Stimulated activated effector memory CD8-positive, alpha-beta T cell treated with anti-CD3 and anti-CD28 coated beads, Interleukin-12 subunit alpha, Interleukin-12 subunit beta, amount 100 ng/mL, for 72 hours (primary cell): ENCODE measurements at places on chromosomes 11 and 22.

- DNase-seq: no peak
Measured at GRCh38 chr11:86736291-86737143, 63.8 kb upstream of the PRSS23 start.

DNA sequence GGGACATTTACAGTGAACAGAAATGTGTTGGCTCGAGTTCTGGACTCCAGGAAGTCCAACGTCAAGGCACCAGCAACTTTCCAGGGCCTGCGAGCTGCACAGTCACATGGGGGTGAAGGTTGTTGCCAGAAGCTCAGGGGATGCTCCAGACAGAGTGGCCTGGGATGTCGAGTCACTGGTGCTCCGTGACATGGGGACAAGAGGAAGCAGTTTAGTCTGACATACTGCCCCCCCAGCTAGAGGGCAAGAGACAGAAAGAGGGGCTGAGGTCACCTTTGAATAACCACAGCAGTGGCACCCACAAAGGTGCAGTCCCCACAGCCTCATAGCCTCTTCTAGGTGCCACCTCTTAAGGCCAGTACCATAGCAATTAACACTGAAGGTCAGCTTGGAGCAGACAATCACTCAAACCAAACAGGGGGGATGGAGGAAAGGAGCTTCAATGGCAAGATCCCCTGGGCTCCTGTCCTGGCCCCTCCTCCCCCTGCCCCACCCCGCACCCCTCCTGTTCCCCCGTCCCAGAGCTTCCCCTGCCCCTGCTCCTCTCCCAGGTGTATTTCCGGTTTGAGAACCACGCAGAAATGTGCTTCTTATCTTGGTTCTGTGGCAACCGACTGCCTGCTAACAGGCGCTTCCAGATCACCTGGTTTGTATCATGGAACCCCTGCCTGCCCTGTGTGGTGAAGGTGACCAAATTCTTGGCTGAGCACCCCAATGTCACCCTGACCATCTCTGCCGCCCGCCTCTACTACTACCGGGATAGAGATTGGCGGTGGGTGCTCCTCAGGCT is 3.8 kb downstream of the APOBEC3D start:
- DNase-seq: no peak

GRCh38 chr11:6251120-6251733 is 8.4 kb upstream of the CCKBR start:
- DNase-seq: peak; percentile 70

DNA sequence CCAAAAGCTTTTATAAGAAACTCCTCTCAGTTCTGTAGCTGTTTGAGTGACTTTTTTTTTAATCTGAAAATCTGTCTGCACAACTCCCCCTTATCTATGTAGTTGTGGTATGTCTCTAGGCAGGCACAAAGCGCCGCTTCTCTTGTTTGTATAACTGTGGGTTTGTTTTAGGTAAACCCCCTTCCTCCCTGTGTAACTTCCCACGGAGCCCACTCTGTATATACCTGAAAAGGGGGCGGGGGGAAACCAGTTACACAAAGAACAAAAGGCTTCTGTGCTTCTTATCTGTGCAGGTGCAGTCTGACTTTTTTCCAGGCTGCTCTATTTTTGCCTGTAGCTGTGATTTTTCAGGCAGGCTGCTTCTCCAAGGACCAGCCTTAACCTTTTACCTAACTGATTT is 13.2 kb downstream of the OR10AG1 start:
- DNase-seq: no peak
